ENCODE measurements at places on chromosomes 1 and 21.
A peak's percentile ranks its signal among the peaks of the same experiment; 100 is the strongest.

DNA sequence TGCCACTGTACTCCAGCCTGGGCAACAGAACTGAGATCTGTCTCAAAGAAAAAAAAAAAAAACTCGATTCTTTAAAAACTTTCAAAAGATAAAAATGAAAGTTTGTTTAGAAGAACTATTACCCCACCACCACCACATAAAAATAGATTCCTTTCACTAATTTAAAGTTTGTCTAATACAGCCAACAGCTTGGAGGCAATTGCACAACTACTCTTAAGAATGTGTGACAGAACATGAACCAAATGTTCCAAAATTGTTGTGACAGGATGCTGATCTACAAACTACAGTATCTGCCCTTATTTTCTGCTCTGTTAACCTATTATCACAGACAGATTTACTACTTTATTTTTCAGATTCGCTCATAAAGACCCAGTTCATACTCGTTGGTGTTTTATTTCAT lies 5.5 kb upstream of the TGFBR3 start:
- no peak for DNase-seq

DNA sequence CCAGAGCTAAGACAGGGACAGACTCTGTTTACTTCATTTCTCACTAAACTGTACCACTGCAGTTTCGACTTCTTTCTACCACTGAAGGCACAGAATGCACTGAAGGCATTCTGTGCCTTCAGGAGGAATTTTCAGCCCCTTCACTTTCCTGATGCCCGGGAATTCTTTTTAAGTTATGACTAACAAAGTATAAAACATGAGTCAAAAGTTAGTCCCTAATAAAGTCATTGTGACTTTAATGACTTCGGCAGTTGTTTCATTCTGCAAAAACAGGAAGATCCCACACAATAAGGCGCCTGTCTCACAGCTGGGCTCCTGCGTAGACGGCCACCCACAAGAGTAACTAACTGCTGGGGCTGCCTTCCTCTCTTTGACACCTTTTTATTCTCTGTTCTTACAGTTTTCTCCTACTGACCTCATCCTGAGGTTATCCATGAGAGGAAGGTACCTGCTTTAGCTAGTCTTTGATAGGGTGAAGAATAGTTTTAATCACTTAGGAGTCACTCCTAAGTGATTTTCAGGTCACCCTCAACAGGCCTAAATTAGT lies 183.9 kb upstream of the SGIP1 start:
- peak; percentile 81 for DNase-seq

GRCh38 chr1:178168536-178168935 lies 74.6 kb downstream of the RASAL2 start:
- DNase-seq: no peak

DNA sequence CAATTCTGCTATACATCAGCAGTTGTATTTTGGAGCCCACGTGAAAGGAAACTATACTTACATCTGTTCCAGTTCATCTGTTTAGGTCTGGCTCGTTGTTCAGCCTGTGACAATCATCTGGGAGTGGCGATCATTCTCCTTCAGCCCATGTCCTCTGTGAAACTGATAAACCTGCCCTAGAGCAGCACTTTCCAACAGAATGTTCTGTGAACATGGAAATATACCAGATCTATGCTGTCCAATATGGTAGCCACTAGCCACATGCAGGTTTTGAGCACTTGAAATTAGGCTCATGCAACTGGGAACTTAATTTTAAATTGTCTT lies 24.5 kb upstream of the COQ8A start:
- DNase-seq: no peak

- DNase-seq: no peak
Observed at GRCh38 chr1:215264649-215265048, 182.1 kb downstream of the KCNK2 start.

DNA sequence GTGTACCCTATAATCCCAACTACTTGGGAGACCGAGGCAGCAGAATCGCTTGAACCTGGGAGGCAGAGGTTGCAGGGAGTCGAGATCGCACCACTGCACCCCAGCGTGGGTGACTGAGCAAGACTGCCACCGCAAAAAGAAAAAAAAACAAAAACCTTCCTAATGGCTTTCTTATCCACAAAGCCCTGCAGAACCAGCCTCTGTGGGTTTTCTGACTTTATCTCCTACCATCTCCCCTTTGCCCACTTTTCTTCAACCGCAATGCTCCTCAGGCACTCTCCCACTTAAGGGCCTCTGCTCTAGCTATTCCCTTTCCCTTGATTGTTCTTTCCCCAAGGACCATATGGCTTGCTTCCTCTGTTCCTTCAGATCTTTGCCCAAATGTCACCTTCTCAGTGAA lies 67.9 kb upstream of the PUM1 start:
- no peak for DNase-seq

GRCh38 chr21:35829067-35829466 lies 231.3 kb downstream of the SETD4 start:
- no peak for DNase-seq

GRCh38 chr1:3623441-3624199 lies 1.2 kb upstream of the TPRG1L start:
- no peak for DNase-seq

GRCh38 chr21:16176570-16176969 lies 446.8 kb downstream of the USP25 start:
- no peak for DNase-seq

DNA sequence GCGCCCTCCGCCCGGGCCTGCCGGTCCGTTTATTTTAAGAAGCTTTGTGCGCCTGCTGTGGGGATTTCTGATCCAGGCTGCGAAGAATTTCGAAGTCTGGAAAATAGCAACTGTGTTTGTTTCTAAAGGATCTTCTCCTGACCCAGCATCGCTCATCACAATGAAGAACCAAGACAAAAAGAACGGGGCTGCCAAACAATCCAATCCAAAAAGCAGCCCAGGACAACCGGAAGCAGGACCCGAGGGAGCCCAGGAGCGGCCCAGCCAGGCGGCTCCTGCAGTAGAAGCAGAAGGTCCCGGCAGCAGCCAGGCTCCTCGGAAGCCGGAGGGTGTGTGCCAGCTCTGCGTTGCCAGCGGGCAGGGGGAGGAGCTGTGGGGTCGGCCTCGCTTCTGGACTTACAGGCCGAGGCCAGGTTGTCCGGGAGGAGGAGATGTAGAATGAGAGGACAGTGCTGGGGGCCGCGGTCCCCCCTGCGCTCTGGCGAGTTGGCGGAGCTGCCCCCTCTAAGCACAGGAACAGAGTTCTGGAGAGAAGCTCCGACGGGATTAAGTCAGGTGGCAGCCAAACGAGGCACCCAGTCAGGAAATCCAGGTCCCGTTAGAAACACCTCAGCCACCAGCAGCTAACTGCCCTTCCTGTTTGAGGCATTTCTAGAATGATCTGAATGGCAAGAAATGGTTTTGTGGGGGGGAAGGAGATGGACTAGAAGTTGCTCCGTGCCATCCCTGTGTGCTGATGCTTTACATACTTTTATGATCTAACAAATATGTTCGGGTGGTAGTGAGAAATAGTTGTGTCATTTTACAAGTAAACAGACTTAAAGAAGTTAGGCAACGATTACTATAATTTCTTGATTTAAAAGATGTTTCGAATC lies 948 bp downstream of the TXLNA start:
- DNase-seq: peak; percentile 87

- no peak for DNase-seq
Observed at GRCh38 chr21:38142224-38142623, 114.6 kb upstream of the KCNJ15 start.

DNA sequence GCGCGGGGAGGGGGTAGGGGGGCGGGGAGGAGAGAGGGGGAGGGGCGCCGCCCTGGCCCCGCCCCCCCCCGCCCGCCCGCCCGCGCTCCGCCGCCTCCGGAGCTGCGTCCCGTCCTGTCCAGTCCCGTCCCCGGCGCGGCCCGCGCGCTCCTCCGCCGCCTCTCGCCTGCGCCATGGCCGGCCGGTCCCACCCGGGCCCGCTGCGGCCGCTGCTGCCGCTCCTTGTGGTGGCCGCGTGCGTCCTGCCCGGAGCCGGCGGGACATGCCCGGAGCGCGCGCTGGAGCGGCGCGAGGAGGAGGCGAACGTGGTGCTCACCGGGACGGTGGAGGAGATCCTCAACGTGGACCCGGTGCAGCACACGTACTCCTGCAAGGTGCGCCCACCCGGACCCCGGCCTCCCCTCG lies at the start of gene AGRN:
TSS of gene AGRN (plus strand) at position 121 of the 405 bp plus-strand sequence. CDS start at position 174, 53 bp downstream.
- no peak for DNase-seq

- no peak for DNase-seq
Observed at GRCh38 chr1:214912127-214912526, 170.4 kb upstream of the KCNK2 start.

DNA sequence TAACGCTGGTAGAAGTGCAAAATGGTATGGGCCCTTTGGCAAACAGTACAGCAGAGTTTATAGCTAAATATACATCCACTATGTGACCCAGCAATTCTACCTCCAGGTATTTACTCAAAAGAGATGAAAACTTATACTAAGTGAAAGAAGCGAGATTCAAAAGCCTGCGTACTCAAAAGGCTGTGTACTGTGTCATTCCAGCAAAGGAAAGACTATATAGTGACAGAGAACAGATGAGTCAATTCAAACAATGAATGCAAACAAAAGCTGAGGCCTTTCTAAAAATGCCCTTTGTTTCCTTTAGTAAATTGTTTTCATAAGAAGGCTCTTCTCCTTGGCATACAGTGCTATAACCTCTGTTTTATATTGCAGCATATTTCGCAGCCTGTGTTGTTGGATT lies 268.8 kb upstream of the CSF3R start:
- DNase-seq: no peak

- DNase-seq: no peak
Observed at GRCh38 chr1:11563560-11564069, 84.7 kb downstream of the DISP3 start.

DNA sequence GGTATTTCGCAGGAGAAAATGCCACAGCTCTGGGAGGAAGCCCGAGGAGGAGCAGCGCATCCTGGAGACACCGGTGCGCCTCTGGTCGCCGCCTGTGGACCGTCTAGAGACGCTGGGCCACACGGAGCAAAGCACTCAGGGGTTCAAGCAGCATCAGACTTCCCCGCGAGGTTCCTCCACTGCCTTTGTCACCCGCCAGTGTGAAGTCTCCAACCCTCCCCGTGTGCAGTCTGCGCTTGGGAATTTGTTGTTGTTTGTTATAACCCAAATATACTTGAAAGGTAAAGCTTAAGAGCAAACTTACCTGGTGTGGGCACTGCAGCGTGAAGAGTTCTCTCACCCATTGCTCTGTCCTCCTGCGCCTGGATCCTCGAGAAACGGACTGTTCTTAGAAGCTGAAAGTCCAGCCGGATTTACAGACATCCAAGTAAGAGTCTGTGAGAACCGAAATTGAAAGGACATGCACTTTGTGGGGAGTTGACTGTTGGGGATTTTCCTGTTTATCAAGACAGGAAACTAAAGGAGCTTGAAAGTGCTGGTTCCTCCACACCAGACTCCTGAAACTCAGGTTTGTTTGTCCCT lies at the start of gene GBP4:
TSS of gene GBP4 (minus strand) at position 452 of the 582 bp plus-strand sequence. CDS start at position 344, 108 bp downstream.
- peak; percentile 82 for DNase-seq

DNA sequence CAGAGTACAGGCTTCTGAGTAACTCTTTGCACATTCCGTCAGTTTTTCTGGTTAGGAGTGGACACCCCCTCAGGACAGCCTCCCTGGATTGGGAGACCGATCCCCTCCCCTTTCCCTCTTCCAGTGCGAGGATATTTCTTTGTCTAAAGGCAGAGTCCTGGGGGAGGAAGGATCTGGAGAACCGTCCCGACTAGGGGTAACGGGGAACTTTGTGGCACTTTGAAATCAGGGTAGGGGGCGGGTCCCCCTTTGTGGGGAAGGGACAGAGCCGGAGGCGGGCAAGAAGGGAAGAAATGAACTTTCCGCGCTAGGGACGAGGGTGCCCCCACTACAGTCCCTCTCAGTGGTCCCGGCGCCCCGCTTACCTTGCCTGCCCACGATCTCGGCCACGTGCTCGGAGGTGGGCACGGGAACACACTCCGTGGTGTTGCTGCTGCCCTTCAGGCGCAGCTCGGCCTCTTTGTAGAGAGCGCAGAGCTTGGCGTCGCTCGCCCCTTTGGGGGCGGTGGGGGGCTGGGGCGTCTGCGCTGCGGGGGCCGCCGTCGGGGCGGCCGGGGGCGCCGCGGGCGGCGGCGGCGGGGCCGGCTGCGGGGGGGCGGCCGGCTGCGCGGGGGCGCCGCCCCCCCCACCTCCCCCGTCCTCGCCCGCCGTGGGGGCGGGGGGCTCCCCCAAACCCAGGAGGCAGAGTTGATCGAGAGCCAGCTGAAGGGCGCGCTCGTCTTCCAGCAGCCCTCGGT lies 917 bp downstream of the MEX3A start:
- DNase-seq: no peak

- no peak for DNase-seq
Observed at GRCh38 chr1:54112027-54112426, 40.8 kb downstream of the CDCP2 start.

GRCh38 chr1:30520476-30520875 lies 202.9 kb downstream of the MATN1 start:
- DNase-seq: no peak

DNA sequence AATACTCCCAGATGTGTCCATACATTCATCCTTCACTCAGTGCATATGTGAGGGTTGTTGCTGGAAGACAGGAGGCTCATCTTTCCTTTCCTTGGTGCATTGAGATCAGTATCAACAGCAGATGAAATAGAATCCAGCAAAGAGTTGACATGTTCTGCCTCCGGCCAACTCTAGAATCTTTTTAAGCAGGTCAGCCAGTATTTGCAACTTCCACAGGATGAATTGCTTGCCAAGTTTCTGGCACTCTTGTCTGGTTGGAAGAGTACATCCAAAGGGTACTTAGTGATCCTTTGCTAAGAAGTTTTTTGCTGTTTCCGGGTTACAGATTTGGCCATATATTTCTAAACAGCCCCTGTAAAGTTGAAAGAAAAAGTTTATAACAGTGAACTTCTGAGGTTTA lies 21.1 kb downstream of the SYNC start:
- no peak for DNase-seq

- no peak for DNase-seq
Observed at GRCh38 chr1:231319080-231319479, 18.6 kb downstream of the EXOC8 start.

- no peak for DNase-seq
Observed at GRCh38 chr21:46159390-46159789, 4.0 kb upstream of the FTCD start.

DNA sequence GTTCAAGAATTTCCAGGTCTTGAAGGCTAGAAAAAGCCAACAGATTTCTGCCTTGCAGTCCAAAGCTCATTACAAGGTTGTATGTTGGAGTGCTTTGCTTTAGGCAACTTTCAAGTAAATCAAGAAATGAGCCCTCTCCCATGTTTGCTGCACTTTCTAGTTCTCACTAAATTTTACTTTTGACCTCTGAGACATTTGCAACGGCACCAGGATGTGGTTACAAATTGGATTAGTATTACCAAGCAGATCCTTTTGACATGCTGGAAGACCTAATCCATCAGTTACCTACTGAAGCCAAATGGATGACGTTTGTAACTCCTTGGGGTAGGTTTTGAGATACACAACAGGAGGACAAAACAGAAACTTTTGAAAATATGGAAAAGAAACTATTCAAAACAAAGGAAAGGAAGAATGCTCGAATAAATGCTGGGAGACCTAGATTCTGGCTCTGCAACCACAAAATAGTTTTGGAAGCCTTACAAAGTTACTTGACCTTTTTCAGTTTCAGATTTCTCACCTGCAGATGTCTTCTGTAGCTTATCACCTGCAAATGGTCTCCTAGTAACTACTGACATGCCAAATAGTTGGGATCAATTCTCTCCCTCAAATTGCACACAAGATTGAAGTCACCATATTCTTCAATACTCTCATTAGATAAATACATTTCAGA lies 251.7 kb upstream of the ADGRL2 start:
- no peak for DNase-seq
